ENCODE measurements at places on chromosomes 12 and 14.

DNA sequence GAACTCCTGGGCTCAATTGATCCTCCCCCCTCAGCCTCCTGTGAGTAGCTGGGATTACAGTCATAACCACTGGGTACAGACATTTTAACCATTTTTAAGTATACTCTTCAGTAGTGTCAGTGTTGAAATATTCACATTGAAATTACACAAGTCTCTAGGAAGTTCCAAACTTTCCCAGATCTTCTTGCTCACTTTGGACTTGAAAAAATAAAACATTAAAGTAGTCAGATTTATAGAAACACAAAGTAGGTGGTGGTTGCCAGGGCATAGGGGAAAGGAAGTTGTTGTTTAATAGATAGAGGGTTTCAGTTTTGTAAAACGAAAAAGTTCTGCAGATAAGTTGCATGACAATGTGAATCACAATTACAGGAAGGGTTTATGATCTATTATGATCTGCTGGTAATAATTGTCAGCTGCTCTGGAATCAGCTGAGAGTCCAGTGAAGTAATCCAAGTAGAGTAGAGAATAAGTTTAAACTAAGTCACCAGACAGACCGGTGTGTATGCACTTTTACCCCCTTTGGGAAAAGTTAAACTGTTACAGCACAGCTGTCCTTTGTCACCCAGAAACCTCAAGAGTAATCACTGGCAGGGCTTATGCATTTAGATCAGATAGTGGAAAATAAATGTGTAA, 27.4 kb downstream of the PCNX1 start:
- no peak for DNase-seq

DNA sequence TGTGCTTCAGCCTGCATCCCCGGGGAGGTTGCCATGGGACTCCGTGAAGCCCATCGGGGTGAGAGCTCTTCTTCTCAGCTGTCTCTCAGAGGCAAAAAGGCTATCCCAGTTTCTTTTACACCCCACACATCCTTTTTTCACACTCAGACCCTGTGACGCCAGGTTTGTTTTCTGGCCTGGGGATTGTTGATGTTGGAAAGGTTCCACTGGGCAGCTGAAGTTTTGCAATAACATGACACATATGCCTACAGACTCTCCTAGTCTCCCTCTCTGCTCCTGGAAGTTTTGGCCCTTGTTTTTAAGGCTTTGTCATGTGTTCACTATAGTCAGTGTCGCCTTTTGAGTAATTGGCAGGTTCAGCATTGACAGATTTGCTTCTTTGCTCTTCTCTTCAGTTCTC, 118.6 kb downstream of the SMOC1 start:
- DNase-seq = no peak

- no peak for DNase-seq
Observed at GRCh38 chr12:123853396-123854070, 91.4 kb downstream of the DNAH10 start.

GRCh38 chr12:104998423-104999346, 12.6 kb downstream of the NOPCHAP1 start:
- no peak for DNase-seq

DNA sequence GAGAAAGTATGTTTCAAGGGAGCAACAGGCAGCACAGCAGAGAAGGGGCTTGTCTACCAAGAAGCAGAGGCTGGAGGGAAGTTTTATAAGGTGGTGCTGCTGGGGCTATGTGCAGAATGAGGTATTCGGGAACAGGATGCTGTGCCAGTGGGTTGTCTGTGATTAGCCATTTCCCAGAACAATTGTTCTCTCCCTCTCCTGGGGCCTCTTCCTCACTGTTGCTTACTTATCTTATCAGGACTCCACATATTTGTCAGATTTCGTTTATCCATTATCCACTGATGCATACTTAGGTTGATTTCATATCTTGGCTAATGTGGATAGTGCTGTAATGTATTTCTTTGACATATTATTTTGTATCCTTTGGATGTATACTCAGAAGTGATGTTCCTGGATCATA, 195.1 kb upstream of the RTL1 start:
- no peak for DNase-seq

DNA sequence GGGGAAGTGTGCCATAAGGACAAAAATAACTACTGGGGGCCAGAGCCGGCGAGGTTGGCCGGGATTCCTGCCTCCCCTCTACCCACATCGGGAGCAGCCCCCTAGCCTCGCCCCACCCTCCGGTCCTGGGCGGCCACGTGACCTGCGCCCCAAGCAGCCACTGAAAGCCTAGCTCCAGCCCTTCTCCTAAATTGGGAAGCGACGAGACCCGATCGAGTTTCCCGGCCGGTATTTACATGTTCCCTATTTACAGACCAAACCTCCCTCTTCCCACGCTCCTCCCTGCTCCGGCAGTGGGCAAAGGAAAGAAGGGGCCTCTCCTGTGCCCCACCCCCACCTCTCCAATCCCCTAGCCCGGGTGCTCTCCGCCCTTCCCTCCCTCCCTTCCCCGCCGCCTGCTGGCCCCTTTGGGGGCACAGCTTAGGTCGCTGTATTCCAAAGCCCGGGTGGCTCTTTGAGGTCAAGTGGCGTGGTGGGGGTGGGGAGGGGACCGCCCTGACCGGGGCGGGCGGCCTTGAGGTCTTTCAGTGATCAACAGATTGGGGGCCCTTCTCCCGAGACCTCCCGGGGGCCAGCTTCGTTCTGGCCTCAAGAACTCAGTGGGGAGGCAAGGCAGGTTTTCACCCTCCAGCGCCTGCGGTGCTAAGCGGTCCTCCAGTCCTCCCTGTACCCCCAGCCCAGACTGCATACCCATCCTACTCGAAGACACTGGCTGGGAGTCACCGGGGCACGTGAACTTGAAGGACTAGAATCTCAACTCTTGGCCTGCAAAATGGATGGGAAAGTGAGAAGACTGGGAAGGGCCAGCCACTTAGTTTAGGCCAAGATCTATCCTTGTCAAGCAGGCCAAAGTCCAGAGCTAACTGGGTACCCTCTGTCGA, 6.3 kb upstream of the CTDSP2 start:
- DNase-seq = no peak

- DNase-seq = no peak
Observed at GRCh38 chr14:102518063-102518648, 8.6 kb upstream of the ANKRD9 start.

DNA sequence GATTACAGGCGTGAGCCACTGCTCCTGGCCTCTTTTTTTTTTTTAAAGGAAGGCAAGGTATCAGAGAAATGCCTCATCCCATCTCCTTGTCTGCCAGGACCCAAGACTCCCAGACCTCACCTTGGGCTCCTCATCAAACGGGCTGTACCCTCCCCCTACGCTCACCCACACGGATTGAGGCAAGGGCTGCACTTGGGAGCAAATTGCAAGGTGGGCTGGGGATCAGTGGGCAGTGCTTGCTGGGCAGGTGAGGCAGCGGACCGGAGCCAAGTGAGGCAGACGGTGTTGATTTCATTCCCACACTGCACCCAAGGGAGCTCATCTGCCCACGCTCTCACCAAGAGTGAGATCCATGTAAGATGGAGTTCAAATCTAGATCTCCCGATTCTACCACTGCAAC, 41.0 kb upstream of the DICER1 start:
- DNase-seq = no peak

GRCh38 chr12:131219670-131220330, 266.1 kb downstream of the ADGRD1 start:
- DNase-seq = no peak

- DNase-seq = no peak
Observed at GRCh38 chr12:52837781-52838608, 3.9 kb upstream of the KRT79 start.

- DNase-seq = no peak
Observed at GRCh38 chr14:103206836-103207387, 83.7 kb downstream of the TNFAIP2 start.
